Tibial nerve (tissue), 4 donors: ENCODE measurements at places on chromosomes 2 and 18. TPM values are rescaled to one million over a fixed set of nuclear protein-coding genes. Genes with fewer than 3 reads are reported as not detected.

PAX3 gene
- not detected for total RNA-seq

FBXO36 gene
- 4.2 TPM for total RNA-seq

ACAA2 gene
- total RNA-seq: 63.4 TPM

NEU4 gene
- 1.1 TPM for total RNA-seq

TBC1D8 gene
- 51.8 TPM for total RNA-seq

ZNF236 gene
- total RNA-seq: 32.8 TPM

CCDC68 gene
- 6.6 TPM for total RNA-seq

FEV gene
- not detected for total RNA-seq

TUBA3D gene
- total RNA-seq: not detected

ANKRD36 gene
- total RNA-seq: 58.0 TPM

DNA sequence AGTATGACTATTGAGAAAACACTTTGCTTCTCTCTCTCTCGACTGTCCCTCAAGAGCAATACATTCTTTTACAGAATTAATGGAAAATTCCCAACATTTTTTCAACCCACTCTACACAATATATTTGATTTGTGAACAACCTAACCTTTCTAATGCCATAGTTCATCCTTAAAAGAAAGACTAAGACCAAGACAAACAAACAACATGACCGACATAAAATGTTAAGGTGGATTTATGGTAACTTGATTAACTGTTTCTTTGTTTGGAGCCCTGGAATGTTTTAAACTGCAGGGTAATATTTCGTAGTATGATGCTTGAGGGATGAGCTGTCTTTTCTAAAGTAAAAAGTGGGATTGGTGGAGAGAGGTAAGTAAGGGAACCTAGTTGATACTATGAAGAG is 738.2 kb downstream of the MBD2 start:
- no peak for DNase-seq

GRCh38 chr2:205574001-205574400 is 108.3 kb upstream of the NRP2 start:
- DNase-seq: no peak

GRCh38 chr2:118622913-118623312 is 224.5 kb downstream of the EN1 start:
- DNase-seq: no peak

DNA sequence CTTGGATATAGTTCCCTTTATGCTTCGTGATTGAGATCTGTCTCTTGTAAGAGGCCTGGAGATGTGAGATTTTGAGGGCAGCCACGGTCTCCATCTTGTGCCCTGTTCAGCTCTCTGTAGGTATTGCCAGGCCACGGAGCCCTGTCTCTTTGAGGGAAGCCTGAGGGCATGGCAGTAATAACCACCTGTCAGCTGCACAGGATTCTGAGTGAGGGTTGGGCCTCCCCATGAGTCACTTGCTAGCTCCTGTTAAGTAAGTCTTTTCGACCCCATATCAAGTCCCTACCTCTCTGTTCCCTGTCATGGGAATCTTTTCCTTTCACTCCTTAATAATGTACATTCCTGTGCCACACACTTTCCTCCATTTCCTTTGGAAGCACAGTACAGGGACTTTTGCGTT is 20.4 kb downstream of the LYPD6B start:
- no peak for DNase-seq

GRCh38 chr2:197113275-197113711 is 186.8 kb upstream of the PGAP1 start:
- DNase-seq: no peak

GRCh38 chr2:19238440-19239060 is 119.9 kb downstream of the OSR1 start:
- DNase-seq: no peak

DNA sequence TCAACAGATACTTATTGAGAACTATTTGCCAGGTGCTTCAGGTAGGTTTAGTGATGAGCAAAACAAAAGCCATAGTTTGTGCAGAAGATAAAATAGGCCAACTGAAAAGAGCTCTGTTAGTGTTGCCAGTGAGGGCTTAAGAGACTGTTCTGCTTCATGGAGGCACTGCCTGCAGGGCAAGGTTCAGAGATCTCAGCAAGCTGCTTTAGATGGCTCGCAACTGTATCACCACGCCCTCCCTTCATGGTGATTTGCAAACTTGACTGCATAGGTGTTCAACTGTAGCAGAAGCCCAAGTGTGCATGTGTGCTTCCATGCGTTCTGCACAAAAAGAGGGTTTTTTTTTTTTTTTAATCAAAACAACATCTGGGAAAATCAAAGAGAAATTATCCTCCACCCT is 84.5 kb downstream of the RAPH1 start:
- no peak for DNase-seq

- DNase-seq: no peak
Observed at GRCh38 chr18:22971038-22971437, 37.9 kb downstream of the RBBP8 start.

GRCh38 chr2:72132981-72133720 is 14.5 kb downstream of the CYP26B1 start:
- no peak for DNase-seq

- no peak for DNase-seq
Observed at GRCh38 chr2:48066000-48066399, 159.7 kb upstream of the FBXO11 start.

DNA sequence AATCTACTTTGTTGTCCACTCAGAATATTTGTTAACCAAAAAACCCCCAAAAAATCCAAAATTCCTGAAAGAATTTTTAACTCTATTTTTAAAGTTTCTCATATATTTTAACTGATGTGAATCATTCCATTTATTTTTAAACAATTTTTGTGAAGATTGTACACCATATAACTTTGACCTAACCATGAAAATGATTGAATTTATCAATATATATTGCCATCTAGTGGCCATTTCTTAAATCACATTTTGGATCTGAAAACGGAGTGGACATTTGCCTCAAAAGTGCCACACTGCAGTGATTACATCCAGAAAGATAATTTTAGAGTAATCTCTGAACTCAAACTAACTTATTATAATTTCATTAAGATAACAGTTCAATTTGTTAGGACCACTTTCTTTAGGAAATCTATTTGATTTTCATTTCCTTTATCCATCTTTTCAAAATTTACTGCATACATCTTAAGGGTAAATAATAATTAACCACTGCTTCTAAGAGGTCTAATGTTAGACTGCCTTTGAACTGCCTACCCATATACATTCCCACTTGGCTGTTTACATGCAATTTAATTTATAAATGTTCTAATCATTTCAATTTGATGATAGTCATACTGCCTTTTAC is 71.1 kb downstream of the DSC3 start:
- no peak for DNase-seq

- no peak for DNase-seq
Observed at GRCh38 chr2:42183775-42184174, 14.6 kb downstream of the EML4 start.

DNA sequence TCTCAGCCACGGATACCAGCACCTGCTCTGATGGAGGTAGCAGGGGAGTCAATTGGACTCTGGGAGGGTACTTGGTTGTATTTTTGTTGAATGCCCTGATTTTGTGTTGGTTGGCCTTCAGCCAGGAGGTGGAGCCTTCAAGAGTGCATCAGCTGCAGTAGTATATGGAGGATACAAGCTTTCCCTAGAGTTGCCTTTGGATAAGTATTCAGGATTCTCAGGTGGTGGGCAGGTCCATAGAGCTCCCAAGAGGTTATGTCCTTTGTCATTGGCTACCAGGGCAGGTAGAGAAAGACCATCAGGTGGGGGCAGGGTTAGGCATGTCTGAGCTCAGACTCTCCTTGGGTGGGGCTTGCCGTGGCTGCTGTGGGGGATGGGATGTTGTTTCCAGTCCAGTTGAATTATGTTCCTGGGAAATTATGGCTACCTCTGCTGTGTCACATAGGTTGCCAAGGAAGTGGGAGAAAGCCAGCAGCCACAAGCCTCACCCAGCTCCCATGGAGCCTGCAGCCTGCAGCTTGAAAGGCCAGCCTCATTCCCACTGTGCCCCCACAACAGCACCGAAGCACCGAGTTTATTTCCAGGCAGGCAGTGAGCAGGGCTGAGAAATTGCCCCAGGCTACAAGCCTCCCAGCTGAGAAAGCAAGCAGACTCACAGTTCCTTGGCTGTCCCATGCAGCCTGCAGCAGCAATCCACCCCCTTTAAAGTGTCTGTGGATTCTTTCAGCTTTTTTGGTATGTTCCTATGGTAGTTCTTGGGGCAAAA is 38.6 kb upstream of the CHST9 start:
- no peak for DNase-seq

DNA sequence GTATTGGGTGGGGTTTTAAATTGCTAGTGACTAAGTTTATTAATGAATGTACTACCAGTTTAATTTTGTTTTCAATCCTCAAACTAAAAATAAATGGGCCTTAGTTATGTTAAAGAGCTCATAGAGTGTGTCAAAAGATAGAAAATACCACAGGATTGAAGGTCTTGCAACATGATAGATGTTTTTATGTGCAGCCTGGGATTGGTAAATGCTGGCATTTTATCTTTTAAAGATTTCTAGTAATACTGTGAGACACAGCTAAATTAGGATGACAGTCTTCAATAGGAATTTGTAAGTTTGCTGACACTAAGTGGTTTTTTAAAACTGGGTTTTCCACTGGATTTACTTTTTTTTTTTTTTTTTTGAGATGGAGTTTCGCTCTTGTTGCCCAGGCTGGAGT is 122.3 kb downstream of the HAUS1 start:
- DNase-seq: no peak

- no peak for DNase-seq
Observed at GRCh38 chr2:241985986-241986329, 116.4 kb downstream of the RTP5 start.

DNA sequence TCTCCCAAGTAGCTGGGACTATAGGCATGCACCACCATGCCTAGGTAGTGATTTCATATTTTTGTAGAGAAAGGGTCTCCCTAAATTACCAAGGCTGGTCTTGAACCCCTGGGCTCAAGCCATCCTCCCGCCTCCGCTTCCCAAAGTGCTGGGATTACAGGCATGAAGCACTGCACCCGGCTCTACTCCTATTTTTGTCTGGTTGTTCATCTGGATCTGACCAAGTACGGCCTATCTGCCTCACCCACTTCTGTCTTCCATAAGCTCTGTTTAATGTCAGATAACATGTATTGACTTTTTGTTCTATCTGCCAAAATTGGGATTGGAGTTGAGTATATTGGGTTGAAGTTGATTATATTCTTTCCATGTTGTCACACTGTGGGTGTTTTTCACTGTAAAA is 198.4 kb downstream of the AFF3 start:
- DNase-seq: no peak

GRCh38 chr18:805008-805754 is 6.9 kb downstream of the YES1 start:
- no peak for DNase-seq

- no peak for DNase-seq
Observed at GRCh38 chr2:1742301-1742680, 2.0 kb downstream of the PXDN start.

GRCh38 chr2:238518821-238519186 is 92.1 kb downstream of the ASB1 start:
- DNase-seq: no peak

DNA sequence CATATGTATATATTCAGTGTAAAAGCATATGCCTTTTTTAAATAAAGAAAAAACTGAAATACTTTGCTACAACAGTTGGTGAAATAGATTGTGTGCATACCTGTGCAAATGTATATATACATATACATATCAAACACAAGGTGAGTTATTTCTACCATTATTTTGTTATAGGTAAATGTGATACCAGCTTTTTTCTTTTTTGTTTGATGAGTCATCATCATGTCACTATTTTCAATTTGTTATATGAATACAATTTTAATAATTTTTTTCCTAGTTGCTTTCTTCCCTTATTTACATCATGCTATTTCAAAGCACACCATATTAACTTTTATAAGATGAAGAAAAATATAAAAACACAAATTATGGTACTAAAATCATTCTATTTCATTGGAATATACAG is 87.0 kb upstream of the STK17B start:
- no peak for DNase-seq

- DNase-seq: no peak
Observed at GRCh38 chr2:20707601-20708000, 40.7 kb downstream of the GDF7 start.

DNA sequence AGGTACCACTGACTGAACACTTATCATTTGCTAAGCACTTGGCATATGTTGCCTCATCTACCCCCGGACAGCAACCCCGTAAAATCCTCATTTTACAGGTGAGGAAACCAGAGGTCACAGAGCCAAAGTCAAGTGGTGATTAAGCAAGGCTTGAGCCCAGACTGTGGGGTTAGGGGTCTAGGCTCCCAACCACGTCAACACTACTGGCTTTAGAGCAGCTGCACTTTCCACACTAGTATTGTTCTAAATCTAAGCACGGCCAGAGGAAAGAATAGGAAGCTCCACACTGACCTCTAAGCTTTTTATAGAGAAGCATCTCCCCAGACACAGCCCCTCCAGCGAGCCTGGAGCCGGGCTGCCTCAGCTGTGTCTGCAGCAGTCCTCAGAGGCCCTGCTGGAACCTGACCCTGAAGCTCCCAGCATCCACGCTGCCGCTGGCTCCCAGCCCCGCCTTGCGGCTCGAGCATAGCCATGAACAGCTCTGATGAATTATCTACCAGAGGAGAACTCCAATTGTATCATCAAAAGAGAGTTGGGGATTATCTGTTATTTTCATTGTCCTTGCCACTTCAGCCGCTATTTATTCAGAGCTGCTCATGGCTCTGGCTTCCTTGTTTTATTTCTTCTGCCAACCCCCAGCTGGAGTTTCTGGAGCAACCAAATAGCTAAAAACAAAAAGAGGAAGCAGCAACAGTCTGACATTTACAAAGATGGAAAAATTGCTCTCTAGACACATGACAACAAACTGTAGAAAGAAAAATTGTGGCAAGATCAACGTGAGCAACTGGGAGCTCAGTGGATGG is 62.2 kb upstream of the RTN4 start:
- peak; percentile 70 for DNase-seq

DNA sequence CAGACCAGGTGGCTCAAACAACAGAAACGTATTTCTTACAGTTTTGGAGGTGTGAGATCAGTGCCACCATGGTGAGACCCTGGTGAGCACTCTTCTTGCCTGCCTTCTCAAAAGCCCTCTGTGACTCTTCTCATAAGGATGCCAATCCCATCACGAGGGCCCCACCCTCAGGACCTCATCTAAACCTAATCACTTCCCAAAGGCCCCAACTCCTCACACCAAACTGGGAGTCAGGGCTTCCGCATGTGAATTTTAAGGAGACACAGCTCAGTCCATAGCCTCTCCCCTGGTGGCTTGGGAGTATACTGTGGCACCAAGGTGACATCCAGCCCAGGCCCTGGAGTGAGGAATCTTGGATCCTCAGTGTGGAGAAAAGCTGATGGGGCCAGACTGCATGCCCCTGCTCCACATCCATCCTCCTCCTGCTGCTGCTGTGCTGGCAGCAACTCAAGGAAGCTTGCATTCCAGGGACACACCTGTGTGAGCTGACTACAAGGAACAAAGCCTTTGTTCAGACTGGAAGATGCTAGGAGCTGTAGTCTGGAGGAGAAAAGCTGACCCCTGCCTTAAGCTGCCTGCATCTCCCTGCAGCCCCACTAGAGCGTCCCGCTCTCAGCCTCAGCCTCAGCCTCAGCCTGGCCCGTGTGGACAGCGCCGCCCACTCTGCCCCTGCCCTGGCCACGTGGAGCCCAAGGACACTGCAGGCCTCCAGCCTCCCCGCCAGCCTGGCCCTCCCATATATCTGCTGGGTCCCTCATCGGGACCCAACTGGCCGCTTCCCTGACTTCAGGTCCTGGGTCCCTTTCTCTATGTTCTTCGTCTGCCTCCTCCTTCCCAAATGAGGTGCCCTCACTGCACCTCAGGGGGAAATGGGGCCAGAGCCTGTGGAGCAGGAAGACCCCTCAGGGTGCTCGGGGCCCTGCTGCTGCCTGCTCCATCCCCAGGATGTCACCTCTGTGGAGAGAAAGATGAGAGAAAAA is 87.8 kb upstream of the RAB6C start:
- DNase-seq: no peak
